Glutamatergic neuron (in vitro differentiated cells): ENCODE measurements at places on chromosomes 5 and 9.

GRCh38 chr9:105401651-105402050, 46.2 kb upstream of the FSD1L start:
- DNase-seq: no peak

- no peak for DNase-seq
Observed at GRCh38 chr5:181182651-181183050, 22.3 kb downstream of the TRIM7 start.

GRCh38 chr5:132667761-132668705, 5.8 kb upstream of the IL4 start:
- no peak for DNase-seq

- DNase-seq: no peak
Observed at GRCh38 chr5:166713295-166713694, 1578.2 kb upstream of the WWC1 start.

GRCh38 chr5:158014372-158014771, 155.4 kb upstream of the CLINT1 start:
- DNase-seq: no peak
